ENCODE measurements at places on chromosomes 4 and X.

DNA sequence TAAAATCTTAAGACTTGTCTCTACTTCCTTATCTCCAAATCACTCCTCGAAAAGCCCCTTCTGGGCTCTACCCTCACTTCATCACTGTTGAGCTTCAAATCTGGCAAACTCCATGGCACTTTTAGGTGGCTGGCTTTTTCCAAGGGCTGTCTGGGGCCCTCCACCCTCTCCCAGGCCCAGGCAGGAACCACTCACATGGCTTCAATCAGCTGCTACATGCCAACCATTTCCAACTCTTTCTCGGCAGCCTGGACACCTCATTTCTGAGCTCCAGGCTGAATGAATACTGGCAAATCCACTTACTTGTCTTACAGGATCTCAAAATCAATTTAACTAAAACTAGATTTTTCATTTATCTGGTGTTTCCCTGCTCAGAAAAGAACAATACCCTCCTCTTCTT, 22.0 kb downstream of the USP46 start:
- DNase-seq, result no peak

DNA sequence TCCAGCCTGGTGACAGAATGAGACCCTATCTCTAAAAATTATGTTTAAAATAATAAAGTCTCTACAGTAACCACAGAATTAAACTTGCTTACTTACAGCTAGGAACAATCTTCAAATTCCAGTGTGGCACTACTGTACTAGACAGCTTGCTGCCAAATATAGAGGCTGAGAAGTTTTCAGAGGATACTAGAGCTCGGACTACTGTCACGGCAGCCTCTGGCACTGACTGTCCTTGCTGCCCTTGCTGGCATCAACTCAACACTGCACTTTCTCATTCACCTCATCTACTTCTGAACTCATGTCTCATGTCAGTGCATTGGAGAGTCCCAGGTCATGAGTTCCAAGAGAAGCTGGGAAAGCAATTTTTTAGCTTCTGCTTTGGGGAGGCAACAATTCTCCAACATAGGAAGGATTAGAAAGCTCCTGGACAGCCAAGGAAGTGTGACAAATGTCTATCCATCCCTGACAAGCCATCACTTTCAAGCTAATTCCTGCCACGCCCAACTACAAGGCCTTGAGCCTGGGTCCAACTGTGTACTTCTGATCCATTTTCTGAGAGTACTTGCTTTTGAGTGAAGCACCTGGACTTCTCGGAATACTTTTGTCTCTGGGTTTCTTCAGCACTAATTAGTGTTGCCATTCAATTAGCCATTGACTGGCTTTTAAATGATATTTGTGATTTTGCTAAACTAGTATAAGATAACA, 98.6 kb upstream of the NR3C2 start:
- no peak for DNase-seq

DNA sequence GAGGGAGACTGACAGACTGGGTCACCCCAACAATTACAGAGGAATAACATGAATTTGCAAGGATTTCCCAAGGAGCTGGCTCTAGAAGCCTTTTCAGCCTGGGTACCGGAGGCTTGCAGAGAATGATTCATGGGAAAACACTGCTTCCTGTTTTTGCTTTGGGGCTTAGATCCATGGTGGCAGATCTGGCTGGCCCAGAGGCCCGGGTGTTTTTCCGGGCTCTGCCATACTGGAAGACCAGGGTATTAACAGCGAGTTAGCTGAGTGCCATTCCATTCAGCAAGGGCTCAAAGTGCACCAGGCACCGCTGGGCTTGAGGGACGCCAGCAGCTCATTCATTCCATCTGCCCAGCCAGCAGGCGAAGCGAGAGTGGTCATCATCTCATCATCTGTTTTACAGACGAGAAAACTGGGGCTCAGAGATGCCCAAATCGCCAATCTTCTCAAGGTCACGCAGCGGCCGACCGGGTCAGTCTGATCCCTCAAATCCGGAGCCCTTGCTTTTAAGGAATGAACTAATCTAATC, 1.3 kb downstream of the WDR1 start:
- DNase-seq, result peak; percentile 40

- peak; percentile 72 for DNase-seq
Observed at GRCh38 chrX:130079824-130080406, 30.4 kb downstream of the ELF4 start.

GRCh38 chrX:24513416-24513815, 48.3 kb downstream of the PDK3 start:
- DNase-seq, result no peak

GRCh38 chrX:68824565-68825125, 4.2 kb upstream of the EFNB1 start:
- DNase-seq, result no peak

DNA sequence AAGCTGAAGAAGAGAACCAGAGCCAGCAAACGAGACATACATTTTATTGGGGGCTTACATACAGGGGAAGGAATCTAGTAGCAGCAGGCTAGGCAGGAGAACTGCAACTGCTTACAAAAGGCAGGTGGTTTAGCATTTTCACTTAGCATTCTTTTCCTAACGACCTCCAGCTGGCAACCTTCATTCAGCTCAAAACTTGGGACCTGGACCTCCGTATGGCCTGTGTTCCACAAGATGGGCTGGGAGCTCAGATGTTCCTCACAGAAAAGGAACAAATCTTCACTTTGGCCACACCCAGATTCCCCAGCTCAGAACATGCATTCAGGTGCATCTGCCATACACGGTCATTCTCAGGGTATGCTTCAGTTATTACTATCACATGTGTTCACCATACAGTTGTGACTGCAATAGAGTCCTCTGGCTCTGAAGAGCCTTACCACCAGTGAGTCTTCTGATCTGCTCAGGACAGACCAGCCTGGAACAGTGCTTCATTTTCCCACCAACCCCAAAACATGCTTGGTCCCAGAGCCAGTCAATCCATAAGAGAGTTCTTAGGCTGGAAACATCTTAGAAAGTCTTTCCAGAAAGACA, 29.6 kb upstream of the AP1AR start:
- DNase-seq, result no peak

DNA sequence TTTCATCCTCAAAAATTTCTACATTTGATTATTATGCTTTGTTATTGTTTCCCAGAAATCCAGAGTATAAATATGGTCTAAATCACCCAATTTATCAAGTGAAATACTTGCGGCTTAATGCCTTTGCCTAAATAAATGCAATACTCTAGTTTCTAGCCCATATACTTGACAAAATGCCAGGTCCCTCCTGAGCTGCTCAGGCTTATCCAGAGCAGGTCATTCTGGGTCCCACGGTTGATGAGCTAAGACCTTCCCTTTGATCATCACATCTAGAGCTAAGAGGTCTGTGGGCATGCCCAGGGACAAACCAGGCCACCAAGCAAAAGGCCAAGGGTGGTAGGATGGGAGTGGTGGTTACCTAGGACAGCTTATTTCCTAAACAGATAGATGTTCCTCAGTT, 180.1 kb downstream of the SMIM20 start:
- DNase-seq, result no peak

DNA sequence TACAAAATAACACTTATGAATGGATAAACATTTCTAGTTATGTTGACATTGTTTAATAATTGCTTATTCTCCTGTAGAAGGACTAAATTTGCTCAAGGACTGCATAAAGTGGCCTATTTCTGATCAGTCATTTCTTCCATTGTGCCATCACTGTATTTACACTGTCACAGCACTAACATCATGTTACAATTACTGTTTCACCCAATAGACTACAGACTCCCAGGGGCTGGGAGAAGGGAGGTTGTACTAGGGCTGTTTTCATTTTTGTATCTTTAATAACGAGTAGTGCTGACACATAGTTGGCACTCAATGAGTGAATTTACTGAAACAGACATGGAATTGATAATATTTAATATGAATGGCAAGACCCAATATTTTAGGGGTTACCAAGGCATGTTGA, 139.5 kb downstream of the SLC10A7 start:
- no peak for DNase-seq

DNA sequence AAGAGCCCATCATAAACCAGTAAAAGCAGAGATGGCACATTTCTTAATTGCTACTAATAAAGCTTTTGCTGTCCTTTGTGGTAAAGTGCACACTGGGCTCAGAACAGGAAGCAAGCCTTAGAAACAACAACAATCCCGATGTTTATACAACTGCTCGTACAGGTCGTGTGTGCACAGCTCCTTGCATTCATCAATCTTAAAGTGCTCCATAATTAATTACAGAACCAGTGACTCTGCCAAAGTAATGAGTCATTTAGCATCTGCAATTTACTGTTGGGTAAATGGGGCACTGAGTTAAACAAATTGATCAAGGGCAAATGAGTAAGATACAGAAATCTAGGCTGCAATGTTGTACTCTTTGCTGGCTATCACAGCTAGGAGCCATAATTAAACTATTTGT, 61.3 kb upstream of the TXK start:
- DNase-seq, result peak; percentile 85

- no peak for DNase-seq
Observed at GRCh38 chrX:110373310-110373709, 14.7 kb downstream of the RTL9 start.

GRCh38 chr4:34009951-34010350, 2234.4 kb downstream of the ARAP2 start:
- DNase-seq, result no peak

DNA sequence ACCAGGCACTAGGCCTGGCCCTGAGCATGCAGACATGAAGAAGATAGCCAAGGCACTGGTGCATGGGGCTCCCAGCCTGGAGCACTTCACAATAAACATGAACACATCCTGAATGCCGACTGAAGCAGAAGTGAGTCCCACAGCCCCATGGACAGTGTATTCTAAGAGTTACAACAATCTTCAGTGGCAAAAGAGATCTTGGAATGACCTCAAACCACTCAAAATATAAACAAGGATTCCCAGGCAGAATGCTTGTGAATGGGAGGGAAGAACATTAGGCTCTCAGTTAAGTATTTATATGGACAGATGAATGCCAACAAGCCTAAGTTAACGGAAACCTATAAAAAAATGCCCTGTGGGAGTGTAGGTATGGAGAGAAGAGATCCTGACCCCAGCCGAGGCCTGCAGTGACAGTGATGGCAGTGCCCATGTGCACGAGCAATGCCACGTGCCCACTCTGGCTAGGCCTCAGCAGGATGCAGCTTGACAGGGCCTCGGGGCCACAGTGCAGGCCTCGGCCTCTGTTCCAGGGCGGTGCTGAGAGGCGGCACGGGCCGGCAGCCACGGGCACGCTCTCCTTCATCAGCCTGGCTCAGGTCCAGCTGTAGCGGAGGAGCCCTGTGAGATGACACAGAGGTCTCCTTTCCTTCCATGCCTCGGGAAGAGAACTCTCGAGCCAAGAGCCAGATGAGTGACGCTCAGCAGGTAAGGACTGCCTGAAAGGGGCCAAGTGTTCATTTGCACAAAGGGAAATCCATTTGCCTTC, 49.2 kb downstream of the IRF2 start:
- no peak for DNase-seq

GRCh38 chr4:181860157-181860556, 383.0 kb upstream of the TENM3 start:
- DNase-seq, result no peak

GRCh38 chr4:40995850-40996249, 218.5 kb downstream of the APBB2 start:
- no peak for DNase-seq

- no peak for DNase-seq
Observed at GRCh38 chr4:87317527-87317926, 5.2 kb downstream of the HSD17B13 start.

DNA sequence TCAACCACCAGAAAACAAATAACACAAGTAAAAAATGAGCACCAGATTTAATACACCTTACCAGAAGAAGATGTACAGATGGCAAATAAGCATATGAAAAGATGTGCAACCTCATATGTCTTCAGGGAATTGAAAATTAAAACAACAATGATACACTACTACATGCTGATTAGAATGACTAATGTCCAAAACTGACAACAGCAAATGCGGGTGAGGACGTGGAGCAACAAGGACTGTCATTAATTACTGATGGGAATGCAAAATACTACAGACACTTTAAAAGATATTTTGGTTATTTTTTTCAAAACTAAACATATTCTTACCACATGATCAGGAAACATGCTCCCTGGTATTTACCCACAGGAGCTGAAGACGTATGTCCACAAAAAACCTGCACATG, 140.3 kb downstream of the FRYL start:
- no peak for DNase-seq

DNA sequence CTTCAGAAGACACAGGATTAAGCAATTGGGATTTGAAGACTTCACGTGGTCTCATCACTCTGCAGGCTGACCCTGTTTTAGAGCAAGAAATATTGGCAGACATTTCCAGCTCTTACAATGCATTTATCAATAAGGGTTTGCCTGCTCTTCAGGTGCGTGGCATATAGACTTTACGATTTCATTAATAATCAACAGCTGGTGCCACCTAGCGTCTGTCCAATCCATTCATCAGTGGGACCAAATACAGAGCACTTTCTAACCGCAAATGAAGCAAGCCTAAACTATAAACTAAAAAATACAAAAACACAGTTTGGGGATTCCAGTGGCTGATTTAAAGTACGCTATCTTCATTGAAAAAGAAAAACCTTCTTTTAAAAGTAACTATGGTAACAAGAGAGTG, 125.4 kb upstream of the DMD start:
- DNase-seq, result peak; percentile 6

DNA sequence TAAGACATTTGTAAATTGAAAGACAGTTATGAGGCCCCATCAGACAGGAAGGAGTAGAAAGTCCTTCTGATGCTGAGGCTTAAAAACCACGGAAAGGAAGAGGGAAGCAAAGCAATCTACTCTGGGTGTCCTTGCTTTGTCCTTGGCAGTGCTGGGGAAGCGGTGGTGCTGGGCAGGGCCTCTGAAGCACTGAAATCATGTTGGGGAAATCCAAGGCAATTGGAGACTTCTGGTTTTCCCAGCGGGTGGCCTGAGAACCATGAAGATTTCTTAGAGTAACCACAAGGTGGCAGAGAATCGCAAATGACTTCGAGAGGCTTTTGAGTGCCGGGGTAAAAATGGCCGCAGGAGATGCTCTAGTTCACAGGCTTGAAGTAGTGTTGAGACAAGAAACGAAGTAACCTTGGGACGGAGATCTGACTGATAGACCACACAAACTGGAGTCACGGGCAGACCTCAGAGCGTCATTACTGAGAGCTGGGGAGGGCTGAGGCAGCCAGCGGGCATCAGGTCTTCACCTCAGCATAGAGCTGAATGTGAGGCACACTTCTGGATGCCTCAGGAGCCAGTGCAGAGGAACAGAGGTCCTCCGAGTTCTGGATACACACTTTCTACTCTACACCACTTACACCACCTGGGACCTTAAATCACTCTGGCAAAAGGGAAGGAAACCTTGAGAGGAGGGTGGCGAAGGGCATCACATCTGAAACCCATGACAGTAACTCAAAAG, 130.7 kb upstream of the GPRIN3 start:
- peak; percentile 65 for DNase-seq

GRCh38 chr4:32798471-32799159, 2078.4 kb downstream of the PCDH7 start:
- DNase-seq, result no peak

DNA sequence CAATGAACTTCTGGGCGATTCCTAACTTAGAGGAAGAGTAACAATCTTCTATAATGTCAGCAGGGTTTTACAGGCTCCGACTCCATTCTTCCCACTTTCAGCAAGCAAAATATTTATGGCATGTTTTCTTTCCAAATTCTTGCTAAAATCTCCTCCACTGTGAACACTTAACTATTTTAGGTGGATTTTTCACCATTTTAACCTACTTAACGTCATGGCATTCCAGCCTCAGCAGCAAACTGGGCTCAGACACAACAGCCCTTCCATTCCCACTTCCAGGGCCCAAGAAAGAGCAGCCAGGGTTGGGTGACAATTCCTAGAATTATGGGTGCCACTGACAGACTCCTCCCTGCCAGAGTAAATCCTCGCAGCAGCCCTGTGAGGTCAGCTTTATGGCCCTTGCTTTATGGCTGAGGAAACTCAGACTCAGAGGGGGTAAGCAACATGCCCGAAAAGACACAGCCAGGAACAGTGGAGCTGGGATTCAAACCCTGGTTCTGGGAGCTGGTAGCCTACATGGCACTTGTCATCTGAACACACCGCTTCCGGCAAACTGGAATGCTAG, 112.8 kb upstream of the MAP3K15 start:
- no peak for DNase-seq
